Stimulated activated CD4-positive, alpha-beta T cell treated with anti-CD3 and anti-CD28 coated beads, Interleukin-4, amount 100 ng/mL, for 24 hours (primary cell): ENCODE measurements at places on chromosomes 13 and 19.

GRCh38 chr19:18672606-18673337 is 10.7 kb upstream of the CRTC1 start:
- DNase-seq: no peak

GRCh38 chr13:48738311-48738710 is 84.6 kb downstream of the CYSLTR2 start:
- no peak for DNase-seq

DNA sequence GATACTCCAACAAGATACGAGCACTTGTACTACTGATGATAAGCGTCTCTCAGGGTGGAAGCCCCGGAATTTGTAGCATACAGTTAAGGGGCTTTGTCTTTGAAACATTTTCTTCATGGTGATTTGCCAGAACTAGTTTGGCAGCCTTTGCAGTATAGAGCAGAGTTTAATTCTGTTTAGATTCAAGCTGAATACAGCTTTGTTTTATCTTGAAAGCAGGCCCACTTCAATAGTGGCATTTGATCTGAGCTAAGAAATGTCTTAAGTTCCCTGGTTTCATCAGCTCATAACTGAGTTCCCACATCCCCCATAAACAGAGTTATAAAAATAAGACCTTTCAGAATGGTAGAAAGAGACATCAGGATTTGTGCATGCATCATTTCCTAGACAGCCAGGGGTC is 125.9 kb downstream of the MIPEP start:
- DNase-seq: no peak

DNA sequence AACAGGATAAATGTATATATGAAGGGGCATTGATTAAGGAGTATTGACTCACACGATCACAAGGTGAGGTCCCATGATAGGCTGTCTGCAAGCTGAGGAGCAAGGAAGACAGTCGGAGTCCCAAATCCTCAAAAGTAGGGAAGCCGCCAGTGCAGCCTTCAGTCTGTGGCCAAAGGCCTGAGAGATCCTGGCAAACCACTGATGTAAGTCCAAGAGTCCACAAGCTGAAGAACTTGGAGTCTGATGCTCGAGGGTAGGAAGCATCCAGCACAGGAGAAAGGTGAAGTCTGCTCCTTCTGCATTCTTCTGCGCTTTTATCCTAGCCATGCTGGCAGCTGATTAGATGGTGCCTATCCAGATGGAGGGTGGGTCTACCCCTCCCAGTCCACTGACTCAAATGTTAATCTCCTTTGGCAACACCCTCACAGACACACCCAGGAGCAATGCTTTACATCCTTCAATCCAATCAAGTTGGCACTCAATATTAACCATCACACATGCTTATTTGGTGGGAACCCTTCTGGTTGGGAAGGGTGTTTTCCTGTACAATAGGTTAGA is 55.1 kb downstream of the SLAIN1 start:
- DNase-seq: no peak

GRCh38 chr19:7476777-7477494 is 11.9 kb downstream of the PEX11G start:
- no peak for DNase-seq

GRCh38 chr13:86155756-86156155 is 356.5 kb upstream of the SLITRK6 start:
- no peak for DNase-seq

GRCh38 chr13:59743195-59743594 is 420.5 kb downstream of the DIAPH3 start:
- no peak for DNase-seq

- DNase-seq: no peak
Observed at GRCh38 chr19:50912102-50912599, 956 bp upstream of the KLK4 start.

DNA sequence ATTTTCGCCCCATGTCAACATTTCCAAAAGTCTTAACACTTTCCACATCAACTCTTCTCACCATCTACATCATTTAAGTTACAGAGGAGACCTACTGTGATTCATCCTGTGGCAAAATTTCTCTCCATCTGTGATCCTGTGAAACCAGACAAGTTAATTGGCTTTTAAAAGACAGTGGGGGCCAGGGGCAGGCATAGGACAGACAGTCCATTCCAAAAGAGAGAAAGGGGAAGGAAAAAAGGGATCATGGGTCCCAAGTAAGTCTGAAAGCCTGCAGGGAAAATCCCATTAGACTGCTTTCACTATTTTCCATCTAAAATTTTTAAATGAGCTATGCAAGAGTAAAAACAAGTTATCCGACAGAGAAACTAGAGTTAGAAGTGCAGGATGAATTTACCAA is 121.0 kb downstream of the MRPL57 start:
- DNase-seq: no peak

GRCh38 chr13:30623392-30623791 is 5.7 kb downstream of the USPL1 start:
- no peak for DNase-seq

GRCh38 chr19:2140138-2140569 is 11.2 kb downstream of the AP3D1 start:
- DNase-seq: no peak

GRCh38 chr13:43005460-43006236 is 13.6 kb upstream of the EPSTI1 start:
- no peak for DNase-seq

DNA sequence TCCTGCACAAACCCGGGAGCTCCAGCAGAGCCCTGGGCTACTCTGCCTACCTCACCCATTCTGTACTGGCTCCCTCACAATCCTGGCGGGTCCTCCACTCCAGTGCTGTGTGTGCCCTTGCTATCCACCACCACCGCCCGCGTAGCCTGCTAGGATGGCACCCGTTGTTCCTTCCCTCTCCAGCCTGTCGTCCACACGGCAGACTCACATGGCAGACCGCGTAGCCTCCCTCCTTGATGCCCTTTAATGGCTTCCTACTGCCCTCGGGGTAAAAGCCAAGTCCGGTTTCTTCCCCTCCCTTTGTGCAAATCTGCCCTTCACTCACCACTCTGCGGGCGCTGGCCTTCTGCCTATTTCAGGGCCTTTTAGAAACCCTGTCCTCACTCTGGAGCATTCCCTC is 106.6 kb downstream of the RAB20 start:
- no peak for DNase-seq

DNA sequence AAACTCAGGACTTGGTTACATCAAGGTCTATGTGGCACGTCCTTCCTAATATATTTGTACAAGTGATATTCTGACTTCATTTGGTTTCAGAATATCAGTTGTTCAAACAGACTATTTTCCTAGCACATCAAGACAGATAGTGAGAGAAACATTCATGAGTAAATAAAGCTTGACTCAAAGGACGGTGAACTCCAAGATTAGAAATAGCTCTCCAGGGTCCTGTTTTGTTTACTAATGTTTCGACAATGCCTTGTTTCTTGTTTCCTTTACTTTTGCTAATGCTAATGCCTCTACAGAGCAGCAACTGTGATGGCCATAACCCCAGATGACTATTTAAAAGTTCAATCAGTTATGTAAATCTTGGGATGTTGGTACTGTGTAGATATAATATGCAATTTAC is 313.9 kb downstream of the KLF12 start:
- no peak for DNase-seq

- DNase-seq: no peak
Observed at GRCh38 chr19:16889366-16889882, 625 bp downstream of the F2RL3 start.
